ELR (cell line): ENCODE measurements at places on chromosomes 7 and 10.
A peak's percentile ranks its signal among the peaks of the same experiment; 100 is the strongest.

DNA sequence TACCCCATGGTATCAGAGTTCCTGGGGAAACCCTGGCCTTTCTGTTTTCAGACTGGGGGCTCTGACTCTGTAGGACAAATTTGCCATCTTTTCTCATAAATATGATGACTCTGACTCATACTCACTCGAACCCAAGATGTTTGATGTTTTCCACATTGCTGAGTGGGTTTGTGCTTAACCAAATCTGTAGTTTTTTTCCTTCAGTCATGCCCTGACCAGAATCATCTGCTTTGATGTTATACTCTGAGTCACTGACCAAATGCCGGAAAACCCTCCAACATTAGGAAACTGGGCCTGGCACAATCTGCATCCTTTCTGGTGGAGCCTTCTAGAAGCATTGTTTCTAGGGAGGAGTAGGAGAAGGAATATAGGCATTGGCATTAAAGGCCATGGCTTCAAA, 118.7 kb downstream of the C10orf105 start:
- DNase-seq: peak; percentile 70

- no peak for DNase-seq
These were observed 715.3 kb downstream of the CNTNAP2 start for GRCh38 chr7:146831875-146832274.

- peak; percentile 66 for DNase-seq
These were observed at the start of gene TSPAN12 for GRCh38 chr7:120857588-120858573. Gene TSPAN12 (minus strand): TSS chr7:120858144. CDS start chr7:120856763, 1,381 bp downstream.

- DNase-seq: no peak
These were observed 23.2 kb upstream of the C1GALT1 start for GRCh38 chr7:7159063-7159658.

- DNase-seq: peak; percentile 91
These were observed 11.8 kb downstream of the BZW2 start for GRCh38 chr7:16657656-16658279.

GRCh38 chr10:43044961-43045621, 31.8 kb upstream of the RET start:
- no peak for DNase-seq

- no peak for DNase-seq
These were observed 59.1 kb downstream of the CSTF2T start for GRCh38 chr10:51640120-51640819.

DNA sequence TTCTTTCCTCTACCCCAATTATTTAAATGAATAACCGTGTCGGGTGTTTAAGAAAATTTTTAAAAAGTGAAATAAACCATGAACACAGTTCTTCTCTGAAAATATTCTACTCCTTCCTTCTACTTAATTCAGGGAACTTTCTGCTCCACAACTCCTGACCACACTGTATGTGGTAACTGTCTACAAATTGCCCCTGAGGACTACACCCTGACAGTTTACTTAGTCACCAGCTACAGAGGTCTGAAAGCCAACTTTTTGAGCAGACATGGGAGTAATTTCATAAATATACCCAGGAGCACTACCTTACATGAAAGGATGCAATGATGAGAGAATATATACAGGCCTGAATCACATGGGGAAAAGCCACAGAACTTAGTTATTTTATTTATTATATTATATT, 523.2 kb upstream of the SORCS1 start:
- peak; percentile 45 for DNase-seq

DNA sequence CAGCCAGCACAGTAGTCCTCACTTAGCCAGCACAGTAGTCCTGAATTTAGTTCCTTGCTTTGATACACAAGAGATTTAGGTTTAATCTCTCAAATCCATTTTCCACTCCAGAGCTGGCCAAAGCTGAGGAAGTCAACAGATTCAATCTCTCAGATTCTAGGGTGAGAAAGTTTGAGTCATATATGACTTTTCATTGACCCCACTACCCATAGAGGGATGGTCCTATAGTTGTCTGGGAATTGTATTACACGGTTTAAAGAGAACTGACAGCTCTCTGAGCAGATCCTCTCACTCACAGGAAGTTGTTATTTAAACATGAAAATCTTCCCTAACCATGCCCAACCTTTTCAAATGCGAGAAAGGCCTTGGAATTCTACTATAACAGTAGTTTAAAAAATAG, 641.8 kb upstream of the SEMA3D start:
- DNase-seq: peak; percentile 1

GRCh38 chr7:46115410-46115809, 194.3 kb upstream of the IGFBP3 start:
- DNase-seq: peak; percentile 64

- DNase-seq: no peak
These were observed 973.8 kb upstream of the LRRTM3 start for GRCh38 chr10:65952086-65952485.

- DNase-seq: no peak
These were observed 32.8 kb upstream of the TMEM106B start for GRCh38 chr7:12178317-12178716.

DNA sequence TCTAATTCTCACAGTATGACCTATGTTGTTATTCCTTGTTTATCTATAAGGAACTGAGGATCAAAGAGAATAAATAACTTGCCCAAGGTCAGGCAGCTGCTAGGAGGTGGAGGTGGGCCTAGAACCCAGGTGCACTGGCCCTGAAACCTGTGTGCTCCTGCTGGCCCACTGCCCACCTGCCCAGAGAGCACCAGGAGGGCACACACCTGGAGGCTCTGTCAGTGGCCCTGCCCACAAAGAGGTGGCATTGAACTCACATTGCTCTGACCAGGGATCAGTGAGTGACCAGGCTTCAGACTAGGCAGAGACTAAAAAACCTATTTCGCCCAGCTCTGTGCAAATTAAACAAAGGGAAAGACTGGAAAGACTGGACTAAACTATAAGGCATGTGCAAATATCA, 210.6 kb downstream of the TNS3 start:
- no peak for DNase-seq

- DNase-seq: peak; percentile 65
These were observed 47.4 kb downstream of the DENND11 start for GRCh38 chr7:141654551-141654950.

DNA sequence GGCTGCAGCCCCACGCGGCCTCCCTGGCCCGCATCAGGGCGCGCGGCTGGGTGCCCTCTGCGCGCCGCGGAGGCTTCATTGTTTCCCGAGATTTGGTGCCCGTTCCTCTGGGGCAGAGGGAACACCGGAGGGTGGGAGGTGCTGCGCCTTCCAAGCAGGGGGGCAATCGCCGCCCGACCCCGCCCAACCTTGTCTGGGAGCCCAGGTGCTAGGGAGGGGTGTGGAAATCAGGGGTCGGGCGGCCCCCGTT, 1.0 kb upstream of the NRP1 start:
- peak; percentile 62 for DNase-seq

- no peak for DNase-seq
These were observed 1013.5 kb downstream of the GATA3 start for GRCh38 chr10:9068003-9068402.

GRCh38 chr10:64486149-64486548, 964.9 kb downstream of the REEP3 start:
- peak; percentile 0 for DNase-seq

GRCh38 chr10:94409021-94409657, 6.8 kb downstream of the TBC1D12 start:
- DNase-seq: no peak

DNA sequence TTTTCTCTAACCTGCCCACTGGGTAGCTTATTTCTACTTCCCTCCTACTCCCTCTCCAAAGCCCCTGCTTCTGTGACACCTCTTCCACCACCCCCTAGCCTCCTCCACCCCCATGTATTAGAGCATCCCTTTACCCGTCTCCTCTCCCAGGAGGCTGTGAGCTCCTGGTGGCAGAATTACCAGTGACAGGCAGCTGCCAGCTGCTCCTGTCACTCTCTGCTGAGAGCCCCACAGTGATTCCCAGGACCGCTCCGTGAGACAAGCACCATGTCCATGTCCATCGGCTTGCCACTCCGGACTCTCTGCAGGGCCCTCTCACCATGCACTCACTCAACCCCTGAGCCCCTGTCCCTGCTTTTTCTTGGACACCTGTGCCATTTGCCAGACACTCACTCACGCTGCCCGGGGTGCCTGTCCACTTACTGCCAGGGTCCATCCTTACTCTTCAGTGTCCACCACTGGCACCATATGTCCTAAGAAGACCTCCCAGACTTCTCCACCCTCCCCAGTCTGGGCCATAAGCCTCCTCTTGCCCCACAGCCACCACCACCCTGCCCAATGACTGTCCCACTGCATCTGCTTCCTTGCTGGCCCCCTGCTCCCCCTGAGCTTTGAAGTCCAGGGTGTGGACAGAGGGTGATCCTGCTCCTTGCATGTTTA, 9.8 kb downstream of the WDFY4 start:
- no peak for DNase-seq

GRCh38 chr10:5949009-5949759, 28.2 kb downstream of the IL15RA start:
- peak; percentile 75 for DNase-seq

DNA sequence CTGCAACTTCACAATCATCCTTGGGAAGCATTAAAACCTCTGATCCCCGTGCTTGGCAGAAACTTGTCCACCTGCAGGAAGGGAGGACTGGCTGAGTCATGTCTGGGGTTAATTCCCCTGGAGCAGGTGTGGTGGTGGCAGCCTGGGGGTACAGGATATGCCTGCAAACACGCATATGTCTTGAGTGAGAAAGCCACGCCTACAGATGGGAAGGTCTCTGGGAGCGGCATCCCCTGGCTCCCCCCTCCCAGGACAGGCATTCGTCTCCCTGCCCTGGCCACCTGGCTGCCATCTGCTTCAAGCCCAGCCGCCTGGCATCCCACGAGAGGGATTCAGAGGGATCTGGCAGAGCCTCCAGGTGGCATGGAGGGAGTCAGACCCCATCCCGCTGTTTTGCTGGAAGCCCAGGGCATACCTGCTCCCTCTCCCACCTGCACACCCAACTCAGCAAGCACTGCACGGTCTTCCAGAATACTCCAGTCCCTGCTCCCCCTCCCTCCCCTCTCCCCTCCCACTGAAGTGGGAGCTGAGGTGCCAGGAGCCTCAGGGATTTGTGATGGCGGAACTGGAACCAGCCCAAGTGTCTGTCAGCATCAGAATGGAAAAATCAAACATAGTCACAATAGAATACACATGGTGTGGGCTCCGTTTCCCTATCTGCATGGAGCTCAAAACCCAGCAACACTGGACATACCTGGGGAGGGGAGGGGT, 61.0 kb downstream of the CAMK2B start:
- no peak for DNase-seq

- DNase-seq: no peak
These were observed 32.0 kb upstream of the MYO3A start for GRCh38 chr10:25902002-25902401.

GRCh38 chr10:44378626-44379025, 6.3 kb downstream of the CXCL12 start:
- no peak for DNase-seq

DNA sequence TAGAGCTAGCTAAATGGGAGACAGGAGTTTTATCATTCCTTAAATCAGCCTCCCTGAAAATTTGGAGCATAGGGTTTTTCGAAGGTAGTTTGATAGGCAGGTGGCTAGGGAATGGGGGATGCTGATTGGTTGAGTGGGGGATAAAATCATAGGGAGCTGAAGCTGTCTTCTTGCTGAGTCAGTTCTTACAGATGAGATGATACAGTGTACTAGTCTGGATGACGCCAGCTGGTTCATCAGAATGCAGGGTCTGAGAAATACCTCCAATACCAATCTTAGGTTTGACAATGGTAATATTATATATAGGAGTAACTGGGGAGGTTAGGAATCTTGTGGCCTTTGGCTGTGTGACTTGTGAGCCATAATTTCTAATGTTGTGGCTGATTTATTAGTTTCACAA, 271.2 kb downstream of the SUGCT start:
- no peak for DNase-seq

DNA sequence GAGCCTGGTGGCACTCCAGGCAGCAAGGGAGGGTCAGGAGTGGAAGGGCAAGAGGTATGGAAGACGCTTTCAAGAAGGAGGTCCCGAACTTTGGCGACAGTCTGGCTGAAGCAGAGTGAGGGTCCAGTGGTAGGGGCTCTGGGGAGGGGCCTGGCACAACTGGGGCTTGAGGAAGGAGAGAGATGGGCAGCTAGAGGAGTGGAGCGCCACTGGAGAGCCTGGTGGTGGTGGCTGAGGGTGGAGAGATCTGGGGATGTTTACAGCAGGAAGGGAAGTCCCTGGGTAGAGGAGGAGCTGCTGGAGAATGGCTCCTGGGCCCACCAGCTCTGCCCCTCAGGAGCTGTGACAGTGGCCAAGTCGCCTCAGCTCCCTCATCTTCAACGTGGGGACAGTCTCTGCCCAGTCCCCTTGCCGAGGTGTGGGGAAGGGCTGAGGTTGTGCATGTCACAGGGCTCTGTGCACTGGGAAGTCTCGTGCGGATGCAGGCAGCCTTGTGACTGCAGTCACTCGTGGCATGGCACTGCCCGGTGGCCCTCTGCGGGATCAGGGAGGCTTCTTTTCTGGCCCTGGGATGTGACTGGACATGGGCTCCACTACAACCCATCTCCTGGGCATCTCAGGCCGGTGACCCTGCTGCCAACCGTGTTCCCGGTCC, 18.5 kb downstream of the UBTD1 start:
- DNase-seq: no peak

GRCh38 chr10:75117995-75118394, 6.5 kb downstream of the SAMD8 start:
- DNase-seq: no peak

DNA sequence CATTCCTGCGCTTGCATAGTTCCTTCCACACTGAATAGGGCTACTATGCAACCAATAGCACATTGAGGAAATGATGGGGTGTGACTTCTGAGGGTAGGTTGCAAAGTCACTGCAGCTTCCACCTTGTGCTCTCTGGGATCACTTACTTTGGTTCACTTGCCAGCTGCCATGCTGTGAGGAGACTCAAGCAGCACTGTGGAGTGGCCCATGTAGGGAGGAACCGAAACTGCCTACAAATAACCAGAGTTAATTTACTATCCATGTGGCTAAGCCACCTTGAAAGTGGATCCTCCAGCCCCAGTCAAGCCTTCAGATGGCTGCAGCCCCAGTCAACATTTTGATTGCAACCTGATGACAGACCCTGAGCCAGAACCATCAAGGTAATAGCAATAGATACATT, 64.3 kb downstream of the FAM204A start:
- DNase-seq: no peak

GRCh38 chr7:73741600-73741999, 3.0 kb upstream of the ABHD11 start:
- no peak for DNase-seq

- no peak for DNase-seq
These were observed 2.9 kb upstream of the TARP start for GRCh38 chr7:38276096-38276877.

DNA sequence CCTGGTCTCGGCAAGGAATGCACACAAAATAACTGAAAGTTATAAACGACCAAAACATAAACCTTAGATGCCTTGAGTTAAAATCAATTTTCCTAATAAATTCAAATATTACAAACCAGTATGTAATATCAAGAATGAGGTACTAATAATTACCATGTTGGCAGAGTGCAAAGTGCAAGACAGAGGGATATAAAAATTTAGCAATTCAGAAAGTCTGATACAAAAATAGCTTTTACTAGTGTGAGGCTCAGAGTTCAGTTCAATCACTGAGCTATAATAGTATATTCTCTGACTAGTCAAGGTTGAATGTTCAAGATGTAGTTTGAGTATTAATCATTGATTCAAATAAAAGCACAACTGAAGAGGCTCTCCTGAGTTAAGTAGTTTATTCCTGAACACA, 4.8 kb upstream of the AUTS2 start:
- no peak for DNase-seq
